SK-N-DZ (cell line): ENCODE measurements at places on chromosomes 1 and 21.

- DNase-seq = peak; percentile 63
Observed at GRCh38 chr1:234326497-234327366, 46.5 kb upstream of the COA6 start.

DNA sequence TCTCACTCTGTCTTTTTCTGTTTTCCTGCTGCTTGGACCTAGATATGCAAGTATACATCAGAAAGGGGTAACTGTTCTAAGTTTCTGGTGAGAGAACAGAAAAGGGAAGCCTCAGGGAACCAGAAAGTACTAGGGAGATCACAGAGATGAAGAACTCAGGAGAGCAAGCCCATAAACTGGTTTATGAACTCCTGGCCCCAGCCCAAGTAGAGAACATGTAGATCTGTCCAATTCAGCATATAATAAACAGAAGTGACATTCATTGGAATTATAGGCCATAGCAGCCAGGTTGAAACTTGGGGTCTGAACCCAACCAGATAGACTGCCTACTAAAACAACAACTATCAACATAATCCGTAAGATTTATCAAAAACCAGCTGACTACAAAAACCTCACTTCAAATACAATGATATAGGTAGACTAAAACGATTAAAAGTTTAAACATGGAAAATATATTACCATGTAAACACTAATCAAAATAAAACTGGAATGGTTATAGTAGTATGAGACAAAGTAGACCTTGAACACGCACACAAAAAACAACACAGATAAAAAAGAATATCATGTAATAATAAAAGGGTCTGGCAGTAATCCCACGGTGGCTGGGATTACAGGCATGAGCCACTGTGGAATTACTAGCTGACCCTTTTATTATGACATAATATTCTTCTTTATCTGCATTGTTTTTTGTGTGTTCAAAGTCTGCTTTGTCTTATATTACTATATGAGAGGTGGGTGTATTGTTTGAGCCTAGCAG lies 65.0 kb downstream of the ZSWIM5 start:
- DNase-seq = no peak

GRCh38 chr1:98490099-98490498 lies 171.4 kb upstream of the SNX7 start:
- DNase-seq = no peak

DNA sequence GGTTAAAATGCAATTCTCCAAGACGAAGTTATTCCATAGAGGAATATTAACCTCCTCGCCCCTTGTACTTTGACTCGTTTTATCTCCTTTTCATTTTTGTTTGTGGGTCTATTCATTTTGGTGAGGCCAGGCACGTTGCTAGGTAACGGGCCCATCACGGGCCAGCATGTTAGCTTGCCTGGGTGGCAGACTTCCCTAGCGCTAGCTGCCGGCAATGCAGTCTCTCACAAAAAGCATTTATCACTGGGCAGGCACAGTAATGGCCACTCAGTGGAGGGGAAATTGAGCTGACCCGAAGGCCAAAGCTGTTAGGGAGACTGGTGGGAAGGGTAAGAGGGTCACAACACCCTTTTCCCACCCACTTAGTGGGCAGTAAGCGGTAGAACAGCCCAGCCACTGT lies 234.4 kb upstream of the FOXD3 start:
- peak; percentile 12 for DNase-seq

DNA sequence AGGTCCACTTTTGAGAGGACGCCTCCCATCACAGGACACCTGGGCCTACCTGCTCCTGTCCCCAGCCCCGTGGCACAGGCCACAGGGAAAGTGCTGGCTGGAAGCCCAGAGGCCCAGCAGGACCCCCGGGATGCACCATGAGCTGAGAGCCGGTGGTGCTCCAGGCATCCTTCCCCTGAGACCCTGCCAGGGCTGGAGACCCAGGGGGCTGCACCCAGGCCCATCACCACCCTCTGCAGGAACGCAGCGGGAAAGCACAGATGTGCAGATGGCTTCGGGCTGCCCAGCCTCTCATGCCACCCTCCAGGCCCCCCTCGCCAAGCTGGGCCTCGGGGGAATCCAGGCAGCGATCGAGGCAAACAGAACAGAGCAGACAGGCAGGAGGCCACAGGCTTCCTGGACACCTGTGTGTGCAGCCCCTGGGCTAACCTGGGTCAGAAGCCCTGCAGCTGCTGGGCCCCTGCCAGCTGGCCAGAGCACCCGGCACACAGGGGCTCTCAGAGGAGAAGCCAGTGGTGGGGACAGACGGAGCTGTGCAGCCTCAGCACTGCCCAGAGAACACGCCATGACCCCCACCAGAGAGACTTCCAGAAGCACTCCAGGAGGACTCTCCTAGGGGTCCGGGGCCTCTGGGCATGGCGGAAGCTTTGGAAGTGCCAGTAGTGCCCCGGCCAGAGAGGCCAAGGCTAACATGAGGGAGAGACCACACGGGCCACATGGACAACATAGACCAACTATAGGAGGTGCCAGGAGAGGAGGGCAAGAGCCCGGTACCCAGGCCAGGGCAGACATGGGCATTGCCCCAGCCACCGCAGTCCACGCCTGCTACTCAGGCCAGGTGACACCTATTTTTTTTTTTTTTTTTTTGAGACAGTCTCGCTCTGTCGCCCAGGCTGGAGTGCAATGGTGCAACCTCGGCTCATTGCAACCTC lies 71.4 kb downstream of the ARHGEF16 start:
- DNase-seq = no peak

GRCh38 chr1:179800481-179800880 lies 57.4 kb downstream of the FAM163A start:
- no peak for DNase-seq

- no peak for DNase-seq
Observed at GRCh38 chr1:22461678-22462527, 10.3 kb downstream of the ZBTB40 start.

DNA sequence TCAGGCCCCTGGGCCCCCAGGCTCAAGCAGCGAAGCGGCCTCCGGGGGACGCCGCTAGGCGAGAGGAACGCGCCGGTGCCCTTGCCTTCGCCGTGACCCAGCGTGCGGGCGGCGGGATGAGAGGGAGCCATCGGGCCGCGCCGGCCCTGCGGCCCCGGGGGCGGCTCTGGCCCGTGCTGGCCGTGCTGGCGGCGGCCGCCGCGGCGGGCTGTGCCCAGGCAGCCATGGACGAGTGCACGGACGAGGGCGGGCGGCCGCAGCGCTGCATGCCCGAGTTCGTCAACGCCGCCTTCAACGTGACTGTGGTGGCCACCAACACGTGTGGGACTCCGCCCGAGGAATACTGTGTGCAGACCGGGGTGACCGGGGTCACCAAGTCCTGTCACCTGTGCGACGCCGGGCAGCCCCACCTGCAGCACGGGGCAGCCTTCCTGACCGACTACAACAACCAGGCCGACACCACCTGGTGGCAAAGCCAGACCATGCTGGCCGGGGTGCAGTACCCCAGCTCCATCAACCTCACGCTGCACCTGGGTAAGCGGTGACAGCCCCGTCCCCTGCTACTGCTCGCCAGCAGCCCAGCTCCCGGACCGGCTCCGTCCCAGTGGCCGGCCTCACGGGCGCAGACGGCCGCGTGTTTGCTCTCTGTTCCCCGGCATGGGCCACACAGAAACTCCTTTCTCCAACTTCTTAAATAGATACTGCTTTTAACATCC lies 539 bp downstream of the LAMC1 start:
- DNase-seq = peak; percentile 77

DNA sequence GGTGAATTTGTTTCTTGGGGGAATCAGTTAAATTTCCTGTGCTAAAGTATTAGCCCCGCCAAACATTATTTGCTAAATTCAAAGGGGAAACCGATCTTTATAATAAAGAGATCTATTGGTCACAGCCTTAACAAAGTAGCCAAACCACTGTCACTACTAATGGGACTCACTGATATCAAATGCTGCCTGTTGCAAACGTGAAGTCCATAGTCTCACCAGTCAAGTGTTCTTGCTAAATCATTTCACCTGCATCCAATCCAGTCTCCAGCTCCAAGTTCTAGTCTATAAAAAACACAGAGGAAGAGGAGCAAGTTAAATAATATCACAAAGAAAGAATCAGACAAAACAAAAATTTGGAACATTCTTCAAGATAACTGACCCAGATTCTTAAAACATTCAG lies 30.1 kb downstream of the SH3BGR start:
- no peak for DNase-seq

DNA sequence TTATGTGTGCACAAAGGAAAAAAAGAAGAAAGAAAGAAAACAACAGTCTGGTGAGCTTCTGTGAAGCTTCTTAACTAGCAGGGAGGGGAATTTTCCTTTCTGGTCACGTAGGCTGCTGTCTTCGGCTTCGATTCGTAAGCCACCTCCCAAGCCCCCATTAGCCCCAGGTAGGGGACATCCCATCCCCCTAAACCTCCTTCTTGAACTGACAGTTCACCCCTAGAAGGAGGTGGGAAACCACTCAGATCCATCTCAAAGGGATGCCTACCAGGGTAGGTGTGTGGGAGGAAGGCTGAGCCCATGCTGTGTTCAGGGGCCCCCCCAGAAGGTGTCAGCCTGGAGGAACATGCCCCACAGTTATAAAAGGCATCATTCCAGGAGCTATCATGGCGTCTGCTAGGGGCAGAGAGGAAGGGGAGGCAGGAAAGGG lies 25.8 kb downstream of the CD247 start:
- no peak for DNase-seq

DNA sequence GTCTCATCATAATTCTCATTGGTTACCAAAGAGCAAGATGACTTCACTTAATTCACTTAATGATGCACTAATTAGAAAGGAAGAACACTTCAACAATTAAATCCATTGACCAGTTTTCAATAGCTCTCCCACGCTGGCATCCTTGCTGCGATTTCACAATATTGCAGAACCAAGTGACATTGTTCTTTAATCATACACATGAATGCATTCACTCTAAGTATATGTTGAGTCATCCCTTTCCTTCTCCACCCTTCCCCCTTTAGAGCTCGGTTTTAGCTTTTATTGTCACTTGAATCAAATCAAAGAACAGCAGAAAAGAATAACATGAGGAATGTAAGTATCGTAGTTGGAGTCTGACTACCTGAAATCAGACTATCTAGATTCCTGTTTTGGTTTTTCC lies 233.6 kb upstream of the FMN2 start:
- no peak for DNase-seq

DNA sequence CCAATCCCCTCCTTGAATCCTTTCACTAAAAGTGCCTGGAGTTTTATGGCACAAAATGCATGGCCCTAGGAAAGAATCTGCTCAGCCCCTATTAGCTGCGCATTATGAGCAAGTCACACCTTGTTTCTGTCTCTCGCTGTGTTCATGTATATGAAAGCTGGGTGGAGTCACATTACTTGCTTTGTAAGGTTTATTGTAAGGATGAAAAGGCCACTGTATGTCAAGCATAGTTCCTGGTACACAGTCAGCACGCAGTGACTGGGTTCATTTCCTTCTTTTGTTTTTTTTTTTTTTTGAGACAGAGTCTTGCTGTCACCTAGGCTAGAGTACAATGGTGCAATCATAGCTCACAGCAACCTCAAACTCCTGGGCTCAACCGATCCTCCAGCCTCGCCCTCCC lies 6.7 kb upstream of the SLC9A1 start:
- no peak for DNase-seq

- no peak for DNase-seq
Observed at GRCh38 chr21:32962268-32962667, 63.5 kb upstream of the OLIG2 start.

GRCh38 chr1:63918418-63918945 lies 144.7 kb downstream of the ROR1 start:
- no peak for DNase-seq

GRCh38 chr1:33295450-33296081 lies 25.3 kb downstream of the A3GALT2 start:
- DNase-seq = peak; percentile 67

- DNase-seq = no peak
Observed at GRCh38 chr1:217135987-217136894, 413.0 kb upstream of the ESRRG start.

- DNase-seq = peak; percentile 21
Observed at GRCh38 chr1:38076455-38076854, 29.9 kb upstream of the POU3F1 start.

DNA sequence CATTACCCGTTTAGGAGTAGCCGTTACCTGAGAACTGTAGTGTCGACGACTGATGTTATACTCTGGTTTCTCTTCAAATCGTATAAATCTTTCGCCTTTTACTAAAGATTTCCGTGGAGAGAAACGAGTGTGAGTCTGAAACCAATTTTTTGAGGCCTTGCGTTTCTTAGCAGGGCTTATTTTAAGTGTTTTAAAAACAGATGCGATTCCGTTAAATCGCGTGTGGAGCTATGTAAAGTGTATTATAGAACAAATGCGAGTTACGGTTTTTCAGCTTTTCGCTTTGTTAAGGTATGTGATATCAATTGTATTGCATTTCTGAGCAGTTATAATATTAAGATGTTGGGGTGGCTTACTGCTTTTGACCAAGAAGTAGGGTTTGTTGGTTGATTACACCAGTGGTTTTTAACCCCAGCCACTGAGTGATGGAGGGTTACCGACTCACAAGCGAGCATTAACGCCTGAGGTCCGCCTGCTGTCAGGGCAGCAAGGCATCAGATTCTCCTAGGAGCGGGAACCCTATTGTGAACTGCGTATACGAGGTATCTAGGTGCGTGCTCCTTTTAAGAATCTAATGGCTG lies 18.0 kb downstream of the KIAA2013 start:
- DNase-seq = peak; percentile 96

- no peak for DNase-seq
Observed at GRCh38 chr1:247407180-247407616, 8.8 kb upstream of the NLRP3 start.

DNA sequence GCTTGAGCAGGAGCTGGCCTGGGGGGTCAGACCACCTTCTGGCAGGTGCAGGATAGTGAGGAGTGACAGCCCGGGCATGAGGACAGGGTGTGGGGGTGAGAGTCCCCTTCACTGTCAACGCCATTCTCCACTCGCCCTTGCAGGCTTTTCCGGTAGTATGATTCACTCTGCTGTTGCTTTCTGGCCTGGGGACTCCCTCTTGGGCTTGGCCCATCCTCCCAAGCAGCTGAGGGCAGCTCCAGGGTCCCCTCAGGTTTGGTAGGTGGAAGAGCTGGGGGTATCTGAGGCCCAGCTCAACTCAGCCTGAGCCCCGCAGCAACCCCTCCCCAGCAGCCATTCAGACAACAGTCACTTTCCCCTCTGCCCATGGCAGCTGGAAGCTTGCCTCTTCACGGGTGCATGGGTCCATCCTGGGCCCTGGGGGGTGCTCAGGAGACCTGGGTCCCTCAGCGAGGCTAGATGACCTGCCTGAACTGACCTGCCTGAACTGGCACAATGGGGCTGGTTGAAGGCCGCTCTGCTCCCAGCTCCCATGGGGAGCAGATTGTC lies 1.3 kb downstream of the CLDN19 start:
- DNase-seq = no peak

DNA sequence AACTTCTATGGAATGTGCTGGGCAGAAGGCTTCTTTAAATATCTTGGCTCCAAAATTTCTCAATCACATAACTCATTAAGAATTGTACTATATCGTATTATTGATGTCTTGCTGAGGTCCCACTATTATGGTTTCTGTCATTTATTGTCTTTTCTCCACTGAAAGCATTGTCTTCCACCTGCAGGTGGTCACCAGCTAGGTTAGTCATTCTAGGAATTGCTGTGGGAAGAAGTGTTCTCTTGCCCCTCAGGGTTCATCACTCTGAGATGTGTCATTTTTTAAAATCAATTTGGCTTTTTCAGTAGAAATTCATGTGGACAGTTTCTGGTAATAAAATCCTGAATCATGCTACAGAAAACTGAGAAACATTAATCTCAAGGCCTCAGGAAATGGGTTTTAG lies 66.1 kb downstream of the NCAM2 start:
- no peak for DNase-seq

GRCh38 chr1:212671342-212672031 lies 28.2 kb downstream of the BATF3 start:
- DNase-seq = no peak
